CD4-positive, alpha-beta T cell treated with Interleukin-17A for 4 hours (primary cell): ENCODE measurements at places on chromosomes 4 and X.
A peak's percentile ranks its signal among the peaks of the same experiment; 100 is the strongest.

- DNase-seq = peak; percentile 63
Measured at GRCh38 chr4:55947912-55948725, 626 bp upstream of the CEP135 start.

GRCh38 chrX:9829308-9830267 lies 43.4 kb downstream of the SHROOM2 start:
- no peak for DNase-seq

- DNase-seq = no peak
Measured at GRCh38 chr4:128636906-128637305, 172.6 kb upstream of the JADE1 start.

- DNase-seq = no peak
Measured at GRCh38 chrX:130691576-130691975, 211.4 kb downstream of the ENOX2 start.

- no peak for DNase-seq
Measured at GRCh38 chrX:8413279-8413678, 51.4 kb upstream of the VCX3B start.

DNA sequence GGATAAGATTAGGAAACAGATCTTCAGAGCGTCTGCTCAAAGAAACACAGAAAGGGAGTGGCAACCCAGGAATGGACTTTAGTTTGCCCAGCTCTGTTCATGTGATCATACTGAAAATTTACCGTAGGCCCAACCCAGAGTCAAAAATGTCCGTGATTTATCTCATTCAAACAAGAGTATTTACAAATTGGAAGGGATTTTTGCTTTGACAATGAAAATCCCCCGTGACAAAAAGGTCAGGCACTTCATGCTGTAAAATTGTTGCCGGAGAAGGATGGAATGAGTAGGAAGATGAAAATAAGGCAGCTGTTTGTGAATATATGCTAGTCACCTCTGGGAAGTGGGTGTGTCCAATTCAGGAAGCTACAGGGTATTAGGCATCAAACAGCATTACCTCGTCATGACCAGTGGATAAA lies 1.2 kb downstream of the SULT1B1 start:
- DNase-seq = no peak

- DNase-seq = no peak
Measured at GRCh38 chr4:123649645-123650391, 253.2 kb downstream of the SPRY1 start.

- no peak for DNase-seq
Measured at GRCh38 chrX:73877687-73878086, 314.7 kb downstream of the CHIC1 start.

DNA sequence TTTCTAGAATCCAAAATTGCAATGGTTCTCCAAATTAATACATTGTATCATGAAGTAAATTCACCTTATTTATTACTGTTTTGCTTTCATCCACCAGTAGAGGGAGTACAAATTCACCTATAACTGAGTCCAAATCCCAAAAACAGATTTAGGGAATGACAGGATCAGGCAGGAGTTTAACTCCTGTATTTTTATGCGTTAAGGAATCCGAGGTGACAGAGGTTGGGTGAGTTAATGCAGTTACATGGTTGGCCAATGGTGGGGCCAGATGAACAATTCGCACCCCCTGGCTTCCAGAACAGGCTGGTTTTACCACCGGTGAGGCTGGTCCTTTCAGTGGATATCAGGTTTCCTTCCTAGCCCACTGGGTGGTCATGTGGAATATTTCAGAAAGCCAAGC lies 82.4 kb downstream of the MTNR1A start:
- no peak for DNase-seq
